ENCODE measurements at places on chromosomes 3 and 15.

DNA sequence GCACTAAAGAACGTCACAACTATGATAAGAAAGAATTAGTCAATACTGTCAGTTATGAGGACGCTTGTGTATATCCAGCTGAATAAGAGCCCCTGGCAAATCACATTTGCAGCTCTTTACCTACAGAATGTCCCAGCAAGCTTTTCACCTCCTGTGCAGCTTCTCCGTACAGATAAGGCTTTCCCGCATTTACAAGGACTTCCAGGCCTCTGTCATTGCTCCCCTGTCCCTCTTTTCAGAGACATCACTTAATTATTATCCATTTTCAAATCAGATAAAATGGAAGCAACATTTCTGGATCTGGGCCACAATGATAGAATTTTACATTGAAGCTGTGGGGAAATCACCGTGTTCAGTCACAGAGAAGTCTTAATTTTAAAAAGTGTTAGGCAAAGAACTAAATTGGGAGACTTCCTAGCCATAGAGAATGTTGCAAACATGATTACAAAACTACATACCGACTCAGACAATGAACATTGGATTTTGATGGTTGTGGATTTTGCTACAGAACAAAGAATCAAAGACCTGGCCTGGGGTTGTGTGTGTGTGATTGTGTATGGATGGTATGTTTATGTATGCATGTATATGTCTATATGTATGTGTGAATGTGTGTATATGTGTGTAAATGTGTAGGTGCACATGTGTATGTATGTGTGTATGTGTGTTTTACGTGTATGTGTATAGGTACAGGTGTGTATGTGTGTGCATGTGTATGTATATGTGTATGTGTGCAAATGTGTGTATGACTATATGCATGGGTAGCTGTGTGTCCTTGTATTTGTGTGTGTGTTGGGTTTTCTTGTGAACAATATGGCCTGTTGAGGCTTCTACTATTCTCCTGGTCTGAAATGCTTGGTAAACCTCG, 41.5 kb downstream of the MGLL start:
- DNase-seq: no peak

- no peak for DNase-seq
Measured at GRCh38 chr15:92954578-92954977, 54.5 kb downstream of the CHD2 start.

GRCh38 chr3:61725851-61726333, 164.5 kb downstream of the PTPRG start:
- no peak for DNase-seq

GRCh38 chr3:67567893-67568292, 86.5 kb downstream of the SUCLG2 start:
- DNase-seq: no peak

DNA sequence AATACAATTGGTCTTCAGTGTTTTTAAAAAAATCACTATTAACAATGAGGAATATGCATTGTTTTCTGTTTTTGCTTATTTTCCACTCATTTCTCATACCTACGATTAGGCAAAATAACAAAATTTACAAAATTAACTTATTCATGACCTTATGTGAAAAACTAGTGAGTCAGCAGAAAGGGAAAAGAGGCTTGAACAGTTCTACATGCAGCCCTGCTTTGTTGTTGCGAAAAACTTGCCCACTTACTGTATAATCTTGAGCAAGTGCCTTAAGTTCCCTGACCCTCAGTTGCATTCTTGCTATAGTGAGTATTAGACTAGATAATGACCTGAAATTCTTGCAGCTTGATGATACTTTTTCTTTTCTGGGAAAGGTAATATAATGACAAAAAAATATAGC, 551.1 kb upstream of the BCHE start:
- no peak for DNase-seq
